ENCODE measurements at places on chromosomes 7 and 10. TPM values are rescaled to one million over a fixed set of nuclear protein-coding genes. Genes with fewer than 3 reads are reported as not detected.

- peaks cover 6% of the 10 kb centered on the region for H3K27me3 ChIP-seq
- peaks cover 5% of the 10 kb centered on the region for H3K4me1 ChIP-seq
- peaks cover 4% of the 10 kb centered on the region for H3K36me3 ChIP-seq
- no peak overlapping the region for H3K4me3 ChIP-seq
- no peak for DNase-seq
- H3K27ac ChIP-seq, result no peak overlapping the region
Measured at GRCh38 chr10:76236356-76236755, 804.9 kb downstream of the LRMDA start.

Gene APBB1IP
- total RNA-seq, result 0.12 TPM

Gene OGDHL
- 12.3 TPM for total RNA-seq

Gene DNAH11
- 1.0 TPM for total RNA-seq

DNA sequence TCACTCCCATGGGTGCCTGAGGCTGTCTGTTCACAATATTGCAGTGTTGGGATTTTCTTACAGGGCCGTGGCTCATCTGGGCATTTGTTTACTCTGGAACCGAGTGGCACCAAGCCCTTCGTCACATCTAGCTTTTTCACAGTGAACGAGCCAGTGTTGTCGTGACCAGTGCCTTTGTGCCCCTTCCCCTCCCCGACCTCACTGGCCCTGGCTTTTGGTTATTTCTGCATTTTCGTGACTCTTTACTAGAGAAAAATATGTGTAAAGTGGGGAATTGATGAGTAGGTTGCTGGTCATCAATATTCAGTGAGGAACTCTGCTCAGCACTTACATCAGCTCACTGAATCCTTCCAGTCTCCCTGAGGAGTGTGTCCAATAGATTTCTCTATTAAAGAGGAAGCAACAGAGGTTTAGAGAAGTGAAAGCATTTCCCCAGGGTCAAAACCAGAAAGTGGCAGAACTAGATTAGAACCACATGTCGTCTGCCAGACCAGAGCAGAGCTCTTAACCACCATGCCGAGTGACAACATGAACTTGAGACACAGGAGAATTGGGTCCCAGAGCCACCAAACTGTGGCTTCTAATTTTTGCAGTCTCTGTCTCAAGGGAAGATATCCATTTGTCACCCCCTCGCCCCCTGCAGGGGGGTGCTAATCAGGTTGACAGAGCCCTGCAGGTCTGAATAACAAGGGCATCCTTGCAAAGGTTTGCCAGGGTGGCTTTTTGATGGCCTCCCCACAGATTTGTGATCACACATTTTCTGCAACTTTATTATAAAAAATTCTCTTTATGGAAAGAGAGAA is 125.3 kb downstream of the CHN2 start:
- H3K27ac ChIP-seq, result peak overlapping the region; percentile 30
- no peaks in the 10 kb centered on the region for H3K36me3 ChIP-seq

DNA sequence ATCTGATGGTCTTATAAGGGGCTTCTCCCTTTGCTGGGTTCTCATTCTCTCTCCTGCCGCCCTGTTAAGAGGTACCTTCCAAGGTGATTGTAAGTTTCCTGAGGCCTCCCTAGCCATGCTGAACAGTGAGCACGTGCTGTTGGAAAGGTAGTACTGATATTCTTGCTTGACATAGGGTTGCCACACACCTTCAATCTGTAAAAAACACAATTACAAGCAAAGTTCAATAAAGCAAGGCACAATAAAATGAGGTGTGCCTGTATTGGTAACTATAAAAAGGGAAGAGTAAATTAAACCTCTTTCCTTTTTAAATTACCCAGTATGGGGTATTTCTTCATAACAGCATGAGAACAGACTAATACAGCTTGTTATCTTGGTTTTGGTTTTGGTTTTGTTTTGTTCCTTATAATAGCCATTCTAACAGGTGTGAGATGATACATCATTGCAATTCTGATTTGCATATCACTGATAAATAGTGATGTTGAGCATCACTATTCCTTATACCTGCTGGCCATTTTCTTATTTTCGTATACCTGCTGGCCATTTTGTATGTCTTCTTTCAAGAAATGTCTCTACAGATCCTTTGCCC is 164.9 kb upstream of the TRIM24 start:
- no peak for DNase-seq
- H3K4me1 ChIP-seq, result peaks cover 5% of the 10 kb centered on the region
- H3K27ac ChIP-seq, result no peak overlapping the region
- no peaks in the 10 kb centered on the region for H3K27me3 ChIP-seq
- H3K36me3 ChIP-seq, result no peaks in the 10 kb centered on the region

GRCh38 chr7:80145780-80146422 is 11.3 kb downstream of the GNAI1 start:
- peaks cover 60% of the 10 kb centered on the region for H3K4me1 ChIP-seq
- DNase-seq, result no peak
- peak overlapping the region; percentile 73 for H3K27ac ChIP-seq
- no peaks in the 10 kb centered on the region for H3K27me3 ChIP-seq

Gene ZC3HAV1
- 20.7 TPM for total RNA-seq

GRCh38 chr7:15757041-15758000 is 70.8 kb upstream of the MEOX2 start:
- H3K4me1 ChIP-seq, result no peaks in the 10 kb centered on the region
- no peaks in the 10 kb centered on the region for H3K36me3 ChIP-seq
- no peak for DNase-seq
- no peaks in the 10 kb centered on the region for H3K27me3 ChIP-seq

DNA sequence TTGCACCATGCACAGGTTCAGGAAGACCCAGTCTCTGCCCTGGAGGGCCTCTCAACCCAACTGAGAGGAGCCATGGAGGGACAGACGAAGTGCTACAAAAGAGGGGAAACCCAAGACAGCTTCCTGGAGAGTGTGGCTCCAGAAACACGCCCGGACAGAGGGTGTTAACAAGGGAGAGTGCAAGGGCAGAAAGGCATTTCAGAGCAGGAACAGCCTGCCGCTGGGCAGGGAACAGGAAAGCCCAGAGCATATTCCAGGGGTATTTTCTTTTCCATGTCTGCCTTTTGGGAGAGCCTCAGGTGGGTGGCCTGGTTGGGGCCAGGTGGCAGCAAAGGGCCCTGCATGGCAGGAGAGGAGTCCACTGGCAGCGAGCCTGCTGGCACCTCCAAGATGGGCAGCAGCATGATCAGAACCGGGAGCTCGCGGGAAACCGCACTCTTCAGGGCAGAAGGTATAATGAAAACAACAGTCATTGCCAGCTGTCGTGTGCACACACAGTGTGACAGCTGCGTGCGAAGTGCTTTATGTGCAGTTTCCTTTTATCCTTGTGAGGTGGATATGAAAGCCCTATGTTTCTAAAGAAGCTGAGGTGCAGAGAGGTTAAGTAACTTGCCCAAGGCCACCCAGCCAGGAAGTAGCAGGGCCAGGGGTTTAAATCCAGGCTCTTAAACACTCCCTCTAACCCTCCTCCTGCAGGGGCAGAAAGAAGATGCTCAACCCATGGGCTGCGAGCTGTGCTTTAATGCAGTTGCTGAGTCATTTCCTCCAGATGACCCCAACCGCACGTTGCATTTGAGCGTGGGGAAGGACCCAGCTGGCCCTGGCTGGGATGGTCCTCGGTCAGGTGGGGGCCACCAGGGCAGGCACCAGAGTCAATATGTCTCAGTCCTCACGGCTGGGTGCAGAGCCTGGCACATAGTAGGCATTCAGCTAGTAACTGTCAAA is 128.6 kb downstream of the OAT start:
- no peaks in the 10 kb centered on the region for H3K36me3 ChIP-seq
- no peak overlapping the region for H3K4me3 ChIP-seq
- H3K27ac ChIP-seq, result no peak overlapping the region
- DNase-seq, result peak; percentile 50

DNA sequence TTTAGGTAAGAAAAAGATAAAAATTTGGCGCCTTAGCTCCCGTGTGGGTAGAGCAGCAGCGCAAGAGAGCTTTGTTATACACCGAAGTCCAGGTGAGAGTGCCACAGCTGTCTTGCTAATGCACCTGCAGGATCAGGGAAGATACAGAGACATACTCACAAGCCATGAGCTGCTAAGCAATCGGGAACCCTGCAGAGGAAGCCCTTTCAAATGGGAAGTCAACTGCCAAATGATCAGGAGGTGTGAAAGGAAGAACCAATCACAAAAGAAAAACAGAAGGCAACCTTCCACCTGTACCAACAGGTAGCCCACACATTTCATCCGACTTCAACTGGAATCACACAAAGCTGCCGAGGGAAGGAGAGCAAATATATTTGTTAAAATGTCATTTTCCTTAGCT is 610.5 kb upstream of the PFKP start:
- peaks cover 10% of the 10 kb centered on the region for H3K27me3 ChIP-seq
- no peak for DNase-seq
- no peak overlapping the region for H3K4me3 ChIP-seq
- no peaks in the 10 kb centered on the region for H3K36me3 ChIP-seq
- H3K4me1 ChIP-seq, result peaks cover 5% of the 10 kb centered on the region

DNA sequence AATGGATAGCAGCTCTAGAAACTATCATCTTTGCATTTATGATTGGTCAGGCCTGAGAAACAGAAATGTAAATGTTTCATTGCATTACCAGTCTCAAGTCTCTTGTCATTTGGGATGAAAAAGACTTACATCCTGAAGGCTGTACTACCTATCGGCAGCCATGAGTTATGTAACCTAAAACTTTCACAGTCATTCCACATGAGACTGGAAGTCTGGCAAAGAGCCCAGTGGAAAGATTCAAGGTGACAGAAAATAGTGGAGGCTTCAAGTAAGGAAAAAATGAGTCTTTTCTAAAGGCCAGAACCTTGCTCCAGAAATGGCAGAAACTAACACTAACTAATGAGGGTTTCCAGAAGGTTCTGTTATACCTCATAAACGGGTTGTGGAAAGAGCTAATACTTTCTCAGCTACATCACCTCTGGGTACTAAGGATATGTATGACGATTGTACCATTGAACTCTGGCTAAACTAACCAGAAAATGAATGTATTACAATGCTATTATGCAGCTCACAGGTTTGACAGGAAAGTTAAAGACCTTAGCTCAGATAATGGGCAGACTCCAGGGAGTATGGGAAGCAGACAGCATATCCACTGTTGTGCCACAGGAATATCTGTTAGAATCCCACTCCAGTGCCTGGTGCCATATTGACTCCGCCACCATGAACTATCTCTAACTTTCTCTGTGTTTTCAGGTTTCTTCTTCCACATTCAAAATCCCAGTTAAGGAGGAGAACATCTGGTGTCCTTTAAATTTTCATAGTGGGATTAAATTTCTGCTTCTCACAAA is 41.7 kb upstream of the DYNC1I1 start:
- H3K27me3 ChIP-seq, result peaks cover 24% of the 10 kb centered on the region
- no peak overlapping the region for H3K27ac ChIP-seq
- H3K4me1 ChIP-seq, result no peaks in the 10 kb centered on the region
- no peaks in the 10 kb centered on the region for H3K36me3 ChIP-seq
- no peak overlapping the region for H3K4me3 ChIP-seq

Gene MSMB
- total RNA-seq, result 5.6 TPM

Gene MRLN
- 0.75 TPM for total RNA-seq

DNA sequence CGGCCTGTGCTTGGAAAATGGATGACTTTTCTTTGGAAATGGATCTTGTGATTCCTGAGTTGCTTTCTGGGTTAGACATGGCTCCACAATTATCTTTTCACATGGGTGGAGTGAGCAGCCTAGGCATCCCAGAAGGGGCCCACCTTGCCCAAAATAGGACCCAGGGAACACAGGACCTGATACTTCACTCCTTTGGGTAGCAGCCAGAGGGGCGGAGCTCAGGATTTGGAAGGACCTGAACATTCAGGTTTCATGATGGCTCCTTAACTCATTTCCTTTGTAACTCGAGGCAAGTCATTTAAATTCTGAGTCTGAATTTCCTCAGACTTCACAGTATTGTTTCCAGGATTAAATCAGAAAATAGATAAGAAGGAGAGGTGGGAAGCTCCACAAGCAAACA is 178.3 kb upstream of the ZMIZ1 start:
- H3K4me1 ChIP-seq, result peaks cover 5% of the 10 kb centered on the region
- H3K36me3 ChIP-seq, result no peaks in the 10 kb centered on the region
- peak; percentile 34 for DNase-seq

Gene DDC
- 29.9 TPM for total RNA-seq

GRCh38 chr10:91992031-91992430 is 68.5 kb downstream of the BTAF1 start:
- no peaks in the 10 kb centered on the region for H3K27me3 ChIP-seq
- H3K36me3 ChIP-seq, result peaks cover 31% of the 10 kb centered on the region
- H3K27ac ChIP-seq, result peak overlapping the region; percentile 19

- no peaks in the 10 kb centered on the region for H3K27me3 ChIP-seq
- no peaks in the 10 kb centered on the region for H3K36me3 ChIP-seq
- DNase-seq, result no peak
Measured at GRCh38 chr7:37102518-37103137, 346.0 kb downstream of the ELMO1 start.

DNA sequence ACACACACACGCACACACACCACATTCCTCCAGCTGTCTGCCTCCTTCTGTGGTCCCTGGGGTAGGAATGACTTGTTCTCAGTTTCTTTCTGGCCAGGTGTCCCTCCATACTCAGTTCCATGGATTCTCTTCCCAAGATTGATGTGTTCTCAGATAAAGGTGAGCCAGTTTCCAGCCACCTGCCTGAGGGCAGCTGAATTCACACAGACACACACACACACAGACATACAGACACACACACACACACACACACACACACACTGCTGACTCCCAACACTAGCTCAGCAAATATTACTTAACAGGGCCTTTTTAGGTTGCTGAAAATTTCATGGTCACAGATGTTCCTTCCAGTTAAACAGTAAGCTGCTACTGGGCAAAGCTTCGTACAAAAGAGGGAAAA is 45.4 kb upstream of the GDF10 start:
- peak overlapping the region; percentile 10 for H3K27ac ChIP-seq
- H3K4me1 ChIP-seq, result peaks cover 5% of the 10 kb centered on the region
- no peak for DNase-seq
- H3K36me3 ChIP-seq, result no peaks in the 10 kb centered on the region
- no peak overlapping the region for H3K4me3 ChIP-seq

DNA sequence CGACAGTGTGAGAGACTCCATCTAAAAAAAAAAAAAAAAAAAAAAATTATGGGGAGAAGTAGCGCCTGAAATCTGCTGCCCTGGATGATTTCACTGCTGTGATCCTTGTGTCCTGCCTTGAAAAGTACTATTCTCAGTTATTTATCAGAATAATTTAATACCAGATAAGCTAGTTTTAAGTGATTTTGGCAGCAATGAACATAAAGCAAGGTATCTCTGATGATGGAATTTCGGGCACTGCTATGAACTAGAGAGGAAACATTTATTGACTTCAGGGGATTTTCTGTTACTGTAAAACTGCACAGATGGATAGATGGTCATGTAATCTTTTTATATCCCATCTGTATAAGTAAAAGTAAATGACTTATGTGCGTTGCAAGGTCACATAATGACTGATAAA is 619.1 kb upstream of the ANKRD30A start:
- DNase-seq, result no peak
- H3K4me1 ChIP-seq, result peaks cover 5% of the 10 kb centered on the region
- no peak overlapping the region for H3K4me3 ChIP-seq
- no peaks in the 10 kb centered on the region for H3K36me3 ChIP-seq

Gene CUZD1
- total RNA-seq, result 0.86 TPM

GRCh38 chr10:93417266-93417665 is 64.9 kb downstream of the MYOF start:
- no peak for DNase-seq
- peaks cover 15% of the 10 kb centered on the region for H3K36me3 ChIP-seq
- H3K27ac ChIP-seq, result no peak overlapping the region
- peaks cover 30% of the 10 kb centered on the region for H3K4me1 ChIP-seq
- no peak overlapping the region for H3K4me3 ChIP-seq
- no peaks in the 10 kb centered on the region for H3K27me3 ChIP-seq

All from type B pancreatic cell (in vitro differentiated cells).